ENCODE measurements at places on chromosomes 2 and 18. TPM values are rescaled to one million over a fixed set of nuclear protein-coding genes. Genes with fewer than 3 reads are reported as not detected.

Gene PRSS56
- total RNA-seq: not detected

Gene NOSTRIN
- 62.1 TPM for total RNA-seq

Gene ESPNL
- 0.48 TPM for total RNA-seq

DNA sequence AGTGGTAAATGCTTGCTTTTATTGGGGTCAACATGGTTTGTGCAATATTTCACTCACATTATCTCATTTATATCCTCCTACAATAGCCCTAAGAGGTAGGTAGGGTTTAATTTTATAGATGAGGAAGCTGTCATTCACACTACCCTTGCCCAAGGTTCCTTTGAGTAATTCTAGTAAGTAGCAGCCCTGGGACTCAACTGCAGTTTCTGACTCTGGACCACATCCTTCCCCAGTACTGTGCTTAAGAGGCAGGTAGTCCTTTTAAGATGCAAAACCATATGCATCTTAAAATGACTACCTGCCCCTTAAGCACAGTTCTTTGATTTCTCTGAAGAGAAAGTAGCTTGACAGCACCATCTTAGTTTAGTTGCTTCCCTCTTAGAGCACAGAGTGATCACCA, 15.7 kb upstream of the NT5C1B start:
- no peak for DNase-seq

DNA sequence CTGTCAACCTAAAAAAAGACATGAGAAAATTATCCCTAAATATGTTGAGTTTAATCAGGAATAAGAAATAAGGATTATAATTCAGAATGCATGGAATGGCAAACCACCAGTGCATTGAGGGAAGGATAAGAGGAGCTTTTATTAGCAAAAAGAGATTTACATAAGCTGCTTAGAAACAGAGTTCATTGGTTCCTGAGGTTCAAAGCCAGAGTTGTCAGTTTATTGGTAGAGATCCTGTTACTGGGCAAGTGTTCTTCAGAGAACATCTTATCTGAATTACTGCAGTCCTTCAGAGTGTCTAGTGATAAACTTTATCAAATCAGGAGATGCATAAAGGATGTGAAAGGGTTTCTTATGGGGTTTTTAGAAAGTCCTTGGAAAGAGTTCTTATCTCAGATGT, 76.0 kb upstream of the MEX3C start:
- DNase-seq: no peak

DNA sequence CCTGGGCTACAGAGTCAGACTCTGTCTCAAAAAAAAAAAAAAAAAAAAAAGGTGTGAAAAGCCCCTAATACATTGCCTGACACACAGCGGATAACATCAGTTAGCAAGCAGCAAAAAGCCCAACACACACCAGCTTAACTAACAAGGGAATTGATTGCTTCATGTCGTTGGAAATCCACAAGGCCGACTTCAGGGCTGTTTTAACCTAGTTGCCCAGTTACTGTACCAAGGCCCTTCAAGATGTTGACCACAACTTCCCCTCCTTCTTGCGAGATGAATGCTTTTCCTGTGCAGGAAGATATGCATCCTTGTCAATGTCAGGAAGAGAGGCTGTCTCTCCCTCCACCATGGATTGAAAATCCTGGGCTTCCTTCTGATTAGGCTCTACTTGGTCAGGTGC, 202.9 kb downstream of the MIB1 start:
- no peak for DNase-seq
